Activated naive CD8-positive, alpha-beta T cell treated with anti-CD3 and anti-CD28 coated beads for 36 hours (primary cell): ENCODE measurements at places on chromosomes 16 and 17.

- H3K27me3 ChIP-seq, result peaks cover 13% of the 10 kb centered on the region
- H3K36me3 ChIP-seq, result no peaks in the 10 kb centered on the region
- peak; percentile 31 for DNase-seq
- no peak overlapping the region for H3K27ac ChIP-seq
- H3K4me3 ChIP-seq, result no peak overlapping the region
Observed at GRCh38 chr17:68057531-68057952, 22.0 kb downstream of the KPNA2 start.

DNA sequence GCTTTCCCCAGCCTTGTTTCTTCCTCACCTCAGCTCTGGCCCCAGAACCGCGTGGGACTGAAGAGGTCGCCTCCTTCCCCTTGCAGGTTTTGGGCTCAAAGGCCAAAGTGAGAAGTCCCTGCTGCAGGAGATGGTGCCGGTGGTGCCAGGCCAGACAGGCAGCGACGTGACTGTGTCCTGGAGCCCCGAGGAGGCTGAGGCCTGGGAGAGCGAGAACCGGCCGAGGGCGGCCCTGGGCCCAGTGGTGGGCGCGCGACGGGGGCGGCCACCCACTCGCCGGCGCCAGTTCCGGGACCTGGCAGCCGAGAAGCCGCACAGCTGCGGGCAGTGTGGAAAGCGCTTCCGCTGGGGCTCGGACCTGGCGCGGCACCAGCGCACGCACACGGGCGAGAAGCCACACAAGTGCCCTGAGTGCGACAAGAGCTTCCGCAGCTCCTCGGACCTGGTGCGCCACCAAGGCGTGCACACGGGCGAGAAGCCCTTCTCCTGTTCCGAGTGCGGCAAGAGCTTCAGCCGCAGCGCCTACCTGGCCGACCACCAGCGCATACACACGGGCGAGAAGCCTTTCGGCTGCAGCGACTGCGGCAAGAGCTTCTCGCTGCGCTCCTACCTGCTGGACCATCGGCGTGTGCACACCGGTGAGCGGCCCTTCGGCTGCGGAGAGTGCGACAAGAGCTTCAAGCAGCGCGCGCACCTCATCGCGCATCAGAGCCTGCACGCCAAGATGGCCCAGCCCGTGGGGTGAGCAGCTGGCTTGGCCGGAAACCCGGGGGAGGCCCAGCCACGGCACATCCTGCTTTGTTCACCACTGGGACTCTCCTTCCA is 6.0 kb downstream of the ZNF213 start:
- no peaks in the 10 kb centered on the region for H3K27me3 ChIP-seq
- no peak overlapping the region for H3K27ac ChIP-seq
- no peak for DNase-seq
- H3K4me1 ChIP-seq, result peaks cover 9% of the 10 kb centered on the region
- no peak overlapping the region for H3K4me3 ChIP-seq

DNA sequence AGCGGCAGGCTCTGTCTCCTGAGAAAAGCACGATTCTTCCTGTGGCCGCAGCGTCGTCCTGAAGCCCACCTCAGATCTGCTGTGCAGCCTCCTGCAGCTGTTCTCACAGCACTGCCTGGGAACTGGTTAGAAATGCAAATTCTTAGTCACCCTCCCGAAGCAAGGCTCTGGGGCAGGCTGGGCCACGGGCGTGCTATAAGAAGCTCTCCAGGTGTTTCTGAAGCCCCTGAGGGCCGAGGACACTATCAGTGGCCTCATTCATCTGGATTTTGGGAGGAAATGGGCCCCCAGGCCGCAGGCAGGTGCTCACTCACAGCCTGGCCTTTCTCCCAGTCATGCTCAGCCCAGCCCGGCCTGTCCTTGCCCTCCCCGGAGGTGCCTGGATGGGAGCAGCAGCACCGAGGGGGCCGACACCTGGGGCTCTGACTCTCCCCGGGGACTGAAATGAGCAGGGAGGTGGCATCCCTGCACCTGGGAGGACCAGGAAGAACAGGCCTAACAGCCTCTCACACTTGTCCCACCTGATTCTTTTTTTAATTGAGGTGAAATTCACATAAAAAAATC is 10.4 kb upstream of the NLRC3 start:
- H3K27ac ChIP-seq, result no peak overlapping the region
- H3K4me3 ChIP-seq, result no peak overlapping the region
- DNase-seq, result no peak
- peaks cover 7% of the 10 kb centered on the region for H3K36me3 ChIP-seq

DNA sequence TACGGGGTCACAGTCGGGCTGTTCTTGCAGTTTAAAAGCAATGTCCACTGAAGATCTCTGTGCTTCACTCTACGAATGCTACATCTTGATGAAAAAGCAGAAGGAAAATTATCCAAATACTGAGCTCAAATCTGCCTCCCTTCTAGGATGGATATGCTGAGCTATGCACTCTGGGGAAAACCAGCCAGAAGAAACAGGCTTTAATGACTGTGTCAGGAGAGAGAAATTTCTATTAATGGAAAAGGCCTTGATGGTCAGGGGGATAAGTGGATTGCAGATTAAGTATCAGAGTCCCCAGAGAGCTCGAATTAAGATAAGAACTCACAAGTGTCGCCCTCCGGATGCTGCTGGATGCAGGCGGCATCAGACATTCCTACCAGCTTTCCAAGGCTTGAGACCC is 39.6 kb upstream of the RCVRN start:
- H3K27me3 ChIP-seq, result no peaks in the 10 kb centered on the region
- no peak overlapping the region for H3K27ac ChIP-seq
- no peaks in the 10 kb centered on the region for H3K4me1 ChIP-seq
- H3K4me3 ChIP-seq, result no peak overlapping the region

DNA sequence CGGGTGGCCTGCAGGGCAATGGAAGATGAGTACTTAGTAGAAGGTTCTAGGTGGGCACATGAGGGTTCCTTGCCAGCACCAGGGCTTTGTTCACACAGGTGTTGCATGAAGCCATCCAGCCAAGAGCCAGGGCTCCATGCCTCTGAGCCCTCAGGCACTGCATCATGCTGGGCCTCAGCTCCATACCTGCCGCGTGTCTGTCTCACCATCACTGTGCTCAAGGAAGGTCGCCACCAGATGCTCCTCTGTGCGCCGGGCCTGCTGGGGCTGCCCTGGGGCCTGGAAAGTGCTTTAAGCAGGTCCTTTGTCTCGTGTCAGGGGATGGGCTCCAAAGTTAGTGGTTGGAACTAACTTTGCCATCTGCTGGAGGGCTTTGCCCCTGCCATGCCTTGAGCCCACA is 25.6 kb downstream of the C16orf90 start:
- H3K27ac ChIP-seq, result peak overlapping the region; percentile 23
- H3K27me3 ChIP-seq, result no peaks in the 10 kb centered on the region
- H3K4me1 ChIP-seq, result peaks cover 44% of the 10 kb centered on the region
- DNase-seq, result no peak
- H3K36me3 ChIP-seq, result peaks cover 30% of the 10 kb centered on the region

- no peaks in the 10 kb centered on the region for H3K4me1 ChIP-seq
- no peak overlapping the region for H3K4me3 ChIP-seq
- DNase-seq, result no peak
- H3K27ac ChIP-seq, result no peak overlapping the region
- no peaks in the 10 kb centered on the region for H3K36me3 ChIP-seq
Observed at GRCh38 chr16:49671333-49671732, 184.6 kb downstream of the ZNF423 start.

DNA sequence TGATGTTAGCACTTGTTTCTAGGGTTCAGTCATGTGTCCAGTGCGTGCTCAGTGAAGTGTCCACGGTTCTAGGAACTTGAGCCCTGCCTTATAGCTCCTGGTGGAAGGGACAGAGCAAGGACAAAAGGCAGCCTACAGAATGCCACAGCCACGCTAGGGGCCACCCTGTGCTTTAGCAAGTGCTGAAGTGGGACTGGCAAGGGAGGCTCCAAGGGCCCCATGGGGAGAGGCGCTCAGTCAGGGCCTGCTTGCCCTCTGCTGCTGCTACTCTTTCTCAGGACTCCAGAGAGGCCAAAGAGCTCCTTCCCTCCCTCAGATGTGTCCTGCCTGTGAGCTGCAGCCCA is 6.8 kb downstream of the NT5C start:
- H3K4me3 ChIP-seq, result no peak overlapping the region
- peaks cover 12% of the 10 kb centered on the region for H3K36me3 ChIP-seq
- no peaks in the 10 kb centered on the region for H3K27me3 ChIP-seq
- H3K4me1 ChIP-seq, result peaks cover 23% of the 10 kb centered on the region
- no peak for DNase-seq
